ENCODE measurements at places on chromosomes 12 and 14. TPM values are rescaled to one million over a fixed set of nuclear protein-coding genes. Genes with fewer than 3 reads are reported as not detected.

The PRIM1 gene
- 3.6 TPM for total RNA-seq

The PRKAG1 gene
- 65.5 TPM for total RNA-seq

The NTF3 gene
- total RNA-seq: 3.1 TPM

The ADAMTS20 gene
- not detected for total RNA-seq

The SERPINA9 gene
- total RNA-seq: not detected

The CSRP2 gene
- total RNA-seq: 19.0 TPM

The ANO4 gene
- total RNA-seq: 0.26 TPM

The ZFHX2 gene
- total RNA-seq: 0.83 TPM

The GALNT8 gene
- total RNA-seq: not detected

The CAPS2 gene
- 7.4 TPM for total RNA-seq

All from smooth muscle cell of the pulmonary artery (primary cell).